ENCODE measurements at places on chromosomes 13 and 19.

- no peak for DNase-seq
Measured at GRCh38 chr13:106748785-106749184, 180.8 kb upstream of the ARGLU1 start.

DNA sequence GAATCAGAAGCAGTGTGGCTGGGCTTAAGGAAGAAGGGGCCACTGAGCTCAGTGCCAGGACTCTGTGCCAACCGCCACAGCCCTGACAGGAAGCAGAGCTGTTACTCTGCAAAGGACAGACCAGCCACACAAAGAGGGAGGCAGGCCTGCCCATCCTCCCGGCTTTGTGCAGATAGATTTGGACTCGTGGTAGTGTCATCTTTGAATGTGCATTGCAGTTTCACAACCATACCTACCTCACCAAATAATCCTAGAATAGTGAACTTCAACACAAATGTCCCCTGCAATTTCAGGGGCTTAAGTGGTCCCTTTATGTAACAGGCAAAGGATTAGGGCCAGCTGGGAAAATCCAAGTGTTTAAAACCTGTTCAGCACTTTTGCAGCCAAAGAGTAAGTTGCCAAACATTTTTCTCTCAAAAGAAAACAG, 55.1 kb upstream of the CLDN10 start:
- DNase-seq = no peak

- DNase-seq = no peak
Measured at GRCh38 chr13:41942462-41943094, 18.3 kb downstream of the VWA8 start.

- no peak for DNase-seq
Measured at GRCh38 chr13:61664801-61665705, 249.4 kb upstream of the PCDH20 start.

GRCh38 chr13:46552303-46552682, 677 bp upstream of the LRCH1 start:
- DNase-seq = no peak

- DNase-seq = no peak
Measured at GRCh38 chr19:19056636-19057275, 7.0 kb upstream of the SLC25A42 start.

GRCh38 chr13:101529422-101529821, 76.9 kb downstream of the ITGBL1 start:
- DNase-seq = no peak

GRCh38 chr19:17811681-17812080, 9.6 kb downstream of the INSL3 start:
- DNase-seq = no peak

DNA sequence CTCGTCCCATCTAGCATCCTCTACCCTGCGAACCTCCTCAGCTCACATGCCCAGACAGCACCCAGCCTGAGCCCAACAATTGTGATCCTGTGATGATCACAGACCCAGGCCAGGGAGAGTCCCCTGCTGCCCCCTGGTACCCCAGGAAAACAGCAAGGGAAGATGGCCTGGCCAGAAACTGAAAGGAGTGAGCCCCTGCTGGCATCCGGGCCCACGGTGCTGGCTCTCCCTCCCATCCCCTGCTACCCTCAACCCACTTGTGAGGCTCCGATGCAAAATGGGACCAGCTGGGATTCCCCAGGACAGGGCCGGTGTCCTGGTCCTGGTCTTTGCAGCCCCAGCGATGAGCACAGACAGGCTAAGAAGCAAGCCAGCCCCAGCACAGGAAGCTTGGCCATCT, 14.1 kb downstream of the RANBP3 start:
- no peak for DNase-seq

All from stimulated activated CD8-positive, alpha-beta memory T cell treated with anti-CD3 and anti-CD28 coated beads, Interleukin-4, amount 100 ng/mL, for 4 hours (primary cell).